ENCODE measurements at places on chromosomes 11 and 22.

DNA sequence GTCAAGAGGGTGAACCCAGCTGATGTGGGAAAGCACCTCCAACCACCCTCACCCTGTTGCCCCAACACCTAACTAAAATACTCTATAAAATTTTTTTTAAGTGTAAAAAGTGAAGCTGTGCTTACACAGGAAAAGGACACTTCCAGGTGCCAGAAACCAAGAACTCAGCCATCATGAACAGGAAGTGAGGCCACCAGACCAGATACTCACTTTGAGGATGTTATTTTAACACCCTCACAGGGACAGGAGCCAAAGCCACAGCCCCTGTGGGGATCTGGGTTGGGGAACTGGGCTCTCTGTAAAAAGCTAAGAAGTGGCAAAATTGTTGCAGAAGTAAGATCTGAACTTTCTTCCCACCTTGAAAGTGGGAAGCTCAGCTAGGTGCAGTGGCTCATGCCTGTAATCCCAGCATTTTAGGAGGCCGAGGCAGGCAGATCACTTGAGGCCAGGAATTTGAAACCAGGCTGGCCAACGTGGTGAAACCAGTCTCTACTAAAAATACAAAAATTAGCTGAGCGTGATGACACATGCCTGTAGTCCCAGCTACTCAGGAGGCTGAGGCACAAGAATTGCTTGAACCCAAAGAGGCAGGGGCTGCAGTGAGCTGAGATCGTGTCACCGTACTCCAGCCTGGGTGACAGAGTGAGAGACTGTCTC is 3.8 kb downstream of the RSPH14 start:
- DNase-seq = peak; percentile 70

- DNase-seq = no peak
Measured at GRCh38 chr11:103344886-103345285, 235.7 kb downstream of the DYNC2H1 start.

- DNase-seq = no peak
Measured at GRCh38 chr22:50091092-50091768, 1.4 kb downstream of the MOV10L1 start.

DNA sequence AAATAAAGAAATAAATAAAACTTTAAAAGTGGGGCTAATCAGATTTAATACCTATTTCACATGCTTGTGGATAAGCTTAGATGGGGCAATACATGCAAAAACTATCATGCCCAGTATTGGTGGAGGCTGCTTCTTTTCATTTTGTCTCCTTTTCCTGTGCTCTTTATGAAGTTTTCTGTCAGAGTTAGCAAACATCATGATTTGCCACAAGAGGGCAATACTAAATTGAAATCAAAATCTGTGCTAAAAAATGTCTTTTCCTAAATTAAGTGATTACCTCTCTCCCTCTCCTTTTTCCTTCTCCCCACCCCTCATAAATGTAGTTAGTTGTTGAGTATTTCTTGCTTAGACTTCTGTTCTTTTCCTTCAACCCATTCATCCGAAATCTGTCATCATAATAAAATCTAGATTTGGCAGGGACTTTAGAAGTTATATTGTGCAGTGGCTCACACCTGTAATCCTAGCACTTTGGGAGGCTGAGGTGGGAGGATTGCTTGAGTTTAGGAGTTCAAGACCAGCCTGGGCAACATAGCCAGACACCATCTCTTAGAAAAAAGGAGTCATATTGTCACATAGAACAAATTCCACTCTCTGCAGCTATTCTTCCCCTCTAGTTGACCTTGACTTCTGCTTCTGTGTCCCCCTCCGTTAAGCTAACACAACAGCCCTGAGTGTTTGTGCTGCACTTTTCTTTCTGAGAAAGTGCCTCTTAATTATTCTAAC is 4.7 kb upstream of the ARHGAP42 start:
- no peak for DNase-seq

- no peak for DNase-seq
Measured at GRCh38 chr11:981764-982163, 54.8 kb downstream of the MUC6 start.

- DNase-seq = no peak
Measured at GRCh38 chr11:75836417-75836816, 21.4 kb downstream of the UVRAG start.

DNA sequence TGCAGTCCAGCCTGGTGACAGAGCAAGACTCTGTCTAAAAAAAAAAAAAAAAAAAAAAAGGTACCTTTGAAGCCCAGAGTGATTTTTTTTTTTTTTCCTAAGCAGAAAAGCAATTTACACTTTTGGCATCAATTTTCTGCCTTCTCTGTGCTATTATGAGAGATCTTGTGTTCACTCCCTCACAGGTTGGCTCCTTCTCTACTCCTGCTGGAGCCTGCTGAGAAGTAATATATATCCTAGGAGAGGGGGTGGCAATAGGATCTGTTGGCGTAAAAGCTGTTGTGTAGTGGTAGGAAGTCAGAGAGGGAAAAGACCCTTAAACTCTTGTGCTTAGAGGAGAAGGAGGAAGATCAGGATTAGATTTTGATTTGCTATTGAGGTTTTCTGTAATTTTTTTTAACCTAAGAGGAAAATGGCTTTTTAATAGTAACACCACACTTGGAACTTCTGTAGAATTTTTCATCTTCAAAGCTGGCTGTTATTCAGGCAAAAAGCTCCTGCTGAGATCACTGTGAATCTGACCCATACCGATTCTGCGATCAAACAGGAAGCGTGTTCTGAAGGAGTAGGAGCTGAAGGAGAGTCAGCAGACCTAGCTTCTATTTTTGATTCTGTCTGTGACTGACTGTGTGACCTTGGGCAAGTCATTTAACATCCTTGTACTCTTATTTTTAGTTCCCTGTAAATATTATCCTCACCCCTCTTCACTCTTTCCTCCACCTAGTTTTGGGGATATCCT is 77.7 kb downstream of the TRIM44 start:
- no peak for DNase-seq

All from KG1 (cell line).